ENCODE measurements at places on chromosomes 16 and 17.

GRCh38 chr17:57916925-57917858, 38.0 kb downstream of the CUEDC1 start:
- no peak for DNase-seq

GRCh38 chr17:41324180-41325075, 8.9 kb upstream of the KRTAP17-1 start:
- DNase-seq: no peak

- DNase-seq: no peak
Observed at GRCh38 chr17:30557916-30558685, 80.9 kb downstream of the GOSR1 start.

GRCh38 chr16:76956394-76956793, 234.6 kb upstream of the MON1B start:
- DNase-seq: no peak

GRCh38 chr16:4266372-4266771, 6.5 kb downstream of the TFAP4 start:
- peak; percentile 19 for DNase-seq

GRCh38 chr17:67655478-67656148, 62.1 kb upstream of the NOL11 start:
- DNase-seq: no peak

DNA sequence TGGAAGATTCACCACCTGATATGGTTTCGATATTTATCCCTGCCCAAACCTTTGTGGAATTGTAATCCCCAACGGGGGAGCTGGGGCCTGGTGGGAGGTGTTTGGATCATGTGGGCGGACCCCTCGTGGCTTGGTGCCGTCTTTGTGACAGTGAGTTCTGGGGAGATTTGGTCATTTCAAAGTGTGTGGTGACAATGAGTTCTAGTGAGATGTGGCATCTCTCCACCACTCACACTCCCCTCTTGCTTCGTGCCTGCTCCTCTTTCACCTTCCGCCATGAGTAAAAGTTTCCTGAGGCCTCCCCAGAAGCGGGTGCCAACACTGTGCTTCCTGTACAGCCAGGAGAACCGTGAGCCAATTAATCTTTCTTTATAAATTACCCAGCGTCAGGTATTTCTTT, 9.7 kb downstream of the CCDC57 start:
- no peak for DNase-seq

DNA sequence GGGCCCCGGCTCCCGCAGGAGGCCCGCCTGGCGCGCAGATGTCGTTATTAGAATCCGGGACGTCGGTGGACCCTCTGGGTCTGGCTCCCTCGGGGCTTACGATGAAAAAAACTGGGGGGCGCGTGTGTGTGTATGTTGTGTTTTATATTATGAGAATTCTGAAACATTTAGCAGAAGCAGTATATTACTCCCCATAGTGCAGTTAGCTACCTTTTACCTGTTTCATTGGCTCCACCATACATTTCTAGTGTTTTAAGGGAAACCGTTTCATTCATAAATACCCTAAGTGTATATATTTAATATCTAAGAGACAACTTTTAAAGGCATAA, 486 bp upstream of the DNAJA2 start:
- DNase-seq: no peak

DNA sequence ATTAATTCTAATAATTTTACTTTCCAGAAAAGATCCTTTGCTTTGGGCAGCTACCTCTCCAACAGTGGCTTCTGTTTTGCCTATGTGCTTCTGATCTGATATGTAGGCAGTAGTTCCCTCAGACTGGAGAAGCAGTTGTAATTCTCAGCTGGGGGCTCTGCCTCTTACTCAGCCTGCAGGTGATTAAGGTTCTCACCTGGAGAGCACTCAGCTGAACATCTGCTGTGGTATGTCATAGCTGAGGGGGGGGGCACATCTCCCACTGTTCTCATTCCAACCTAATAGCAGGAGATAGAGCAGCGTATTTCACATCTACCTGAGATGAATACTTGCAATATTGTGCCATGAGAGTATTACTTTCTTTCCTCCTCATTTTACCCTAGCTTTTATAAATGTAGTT, 511.9 kb upstream of the CDH8 start:
- no peak for DNase-seq

DNA sequence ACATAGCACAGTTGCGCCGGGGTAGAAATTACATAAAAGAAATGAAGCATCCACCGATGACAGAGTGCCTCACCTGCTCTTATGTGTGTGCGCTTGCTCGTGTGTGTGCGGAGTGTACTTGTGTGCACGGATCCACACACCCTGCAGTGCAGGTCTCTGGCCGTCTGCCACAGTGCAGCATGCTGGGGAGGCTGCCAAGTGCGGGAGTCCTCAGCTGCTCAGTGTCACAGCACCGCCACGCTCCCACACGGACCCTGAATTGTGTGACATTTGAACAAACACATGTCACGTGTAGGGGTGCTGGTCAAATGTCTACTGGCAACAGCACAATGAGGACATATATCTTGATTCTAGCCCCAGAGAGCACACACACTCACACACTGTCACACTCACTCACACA, 243.0 kb upstream of the MYOCD start:
- DNase-seq: no peak

DNA sequence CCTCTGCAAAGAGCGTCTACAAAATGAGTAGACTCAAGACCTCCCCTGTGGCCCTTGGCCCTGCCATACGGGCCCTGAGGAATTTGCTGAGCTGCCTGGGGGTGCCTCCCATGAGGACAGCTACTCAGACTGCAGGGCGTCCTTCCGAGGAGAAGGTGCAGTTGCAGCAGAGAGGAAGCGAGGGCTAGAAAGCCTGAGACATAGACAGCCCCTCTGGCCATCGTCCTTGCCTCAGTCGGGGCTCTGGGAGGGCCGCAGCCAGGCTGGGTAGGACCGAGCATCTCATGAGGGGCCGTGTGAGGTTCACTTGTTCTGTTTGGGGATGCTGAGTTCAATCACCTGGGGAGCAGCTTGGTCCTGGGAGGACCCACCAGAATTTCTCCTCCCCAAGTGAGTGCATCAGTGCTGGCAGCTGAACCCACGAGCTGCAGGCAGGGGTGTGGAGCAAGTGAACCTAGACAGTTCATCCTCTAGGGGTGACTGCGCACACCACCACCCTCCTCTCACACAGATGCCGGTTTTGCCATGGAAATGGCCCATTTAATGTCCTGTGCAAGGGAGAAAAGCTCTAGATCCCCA, 20.3 kb downstream of the RAB11FIP4 start:
- DNase-seq: no peak

- DNase-seq: no peak
Observed at GRCh38 chr17:50922107-50922506, 56.0 kb upstream of the TOB1 start.

DNA sequence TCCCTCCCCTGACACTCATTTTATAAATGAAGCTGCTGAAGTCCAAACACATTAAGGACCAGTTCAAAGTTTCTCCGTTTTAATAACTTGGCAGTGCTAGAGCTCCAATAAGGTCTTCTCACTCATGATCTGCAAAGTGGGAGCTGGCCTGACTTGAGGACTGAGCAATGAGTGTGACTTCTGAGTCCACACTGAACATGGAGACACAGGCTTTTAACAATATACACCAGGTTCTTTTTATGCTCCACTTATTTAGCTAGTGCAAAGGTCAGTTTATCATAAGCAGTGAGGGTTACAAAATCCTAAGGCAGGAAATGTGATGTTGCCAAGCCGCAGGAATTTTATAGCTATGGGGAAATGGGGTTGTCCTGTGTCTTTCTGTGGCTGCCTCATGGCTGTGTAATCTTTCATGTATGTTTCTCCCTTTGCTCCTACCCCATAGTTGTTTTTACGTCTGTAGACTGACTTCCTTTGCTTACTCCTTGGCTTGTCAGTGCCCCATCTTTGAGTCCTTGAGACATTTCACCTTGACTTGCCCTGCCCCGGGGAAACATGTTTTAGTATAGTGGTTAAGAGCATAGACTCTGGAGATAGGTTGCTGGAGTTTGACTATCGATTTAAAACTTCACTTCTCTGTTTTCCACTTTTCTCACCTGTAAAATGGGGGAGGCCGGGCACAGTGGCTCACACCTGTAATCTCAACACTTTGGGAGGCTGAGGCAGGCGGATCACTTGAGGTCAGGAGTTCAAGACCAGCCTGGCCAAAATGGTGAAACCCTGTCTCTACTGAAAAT, 12.2 kb upstream of the MMD start:
- peak; percentile 89 for DNase-seq

DNA sequence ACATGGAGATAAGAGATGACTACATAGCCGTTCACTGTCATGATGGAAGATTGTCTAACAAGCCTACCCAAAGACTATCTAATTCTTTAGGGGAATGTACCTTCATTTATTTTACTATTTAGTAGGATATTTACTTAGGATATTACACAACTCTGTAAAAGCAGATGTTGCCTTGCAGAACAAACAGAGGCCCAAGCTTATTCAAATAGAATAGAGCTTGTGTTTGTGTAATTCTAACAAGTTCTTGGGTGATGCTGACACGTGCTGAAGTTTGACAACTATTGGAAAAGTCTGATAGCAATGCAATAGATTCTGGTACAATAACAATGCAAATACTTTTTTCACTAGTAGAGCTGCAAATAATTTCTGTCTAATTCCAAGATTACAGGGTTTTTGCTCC, 447.6 kb downstream of the TOX3 start:
- no peak for DNase-seq

- DNase-seq: no peak
Observed at GRCh38 chr16:76346210-76346609, 69.0 kb downstream of the CNTNAP4 start.

DNA sequence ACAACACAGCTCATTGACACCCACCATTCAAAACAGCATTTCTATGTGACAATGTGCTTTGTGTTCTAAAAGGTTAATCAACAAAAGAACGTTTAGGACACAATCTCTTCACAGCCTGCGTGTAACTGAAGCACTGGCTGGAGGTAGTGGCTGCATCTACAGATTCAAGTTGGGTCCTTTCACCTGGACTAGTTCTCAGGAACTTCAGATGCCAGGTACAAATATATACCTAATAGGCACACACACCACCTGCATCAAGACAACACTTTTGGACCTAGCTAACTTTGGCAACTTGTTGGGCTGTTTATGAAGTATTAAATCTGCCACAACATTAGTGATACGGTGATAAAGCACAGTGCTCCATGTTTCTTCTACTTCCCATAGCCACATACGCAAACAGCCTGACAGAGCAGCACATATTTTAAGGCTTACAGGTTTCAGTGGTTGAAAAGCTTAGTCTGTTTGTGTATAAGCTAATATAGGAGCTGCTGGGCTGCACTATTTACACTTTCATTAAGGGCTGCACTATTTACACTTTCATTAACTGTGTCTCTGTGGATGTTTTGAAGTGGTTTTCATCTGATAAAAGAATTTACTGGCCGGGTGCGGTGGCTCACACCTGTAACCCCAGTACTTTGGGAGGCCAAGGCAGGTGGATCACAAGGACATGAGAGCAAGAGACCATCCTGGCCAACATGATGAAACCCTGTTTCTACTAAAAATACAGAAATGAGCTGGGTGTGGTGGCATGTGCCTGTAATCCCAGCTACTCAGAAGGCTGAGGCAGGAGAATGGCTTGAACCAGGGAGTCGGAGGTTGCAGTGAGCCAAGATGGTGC, 132.6 kb downstream of the PARN start:
- DNase-seq: no peak

- DNase-seq: no peak
Observed at GRCh38 chr16:79328402-79329165, 272.0 kb downstream of the MAF start.

- DNase-seq: peak; percentile 48
Observed at GRCh38 chr17:50559674-50560184, 786 bp upstream of the CACNA1G start.

DNA sequence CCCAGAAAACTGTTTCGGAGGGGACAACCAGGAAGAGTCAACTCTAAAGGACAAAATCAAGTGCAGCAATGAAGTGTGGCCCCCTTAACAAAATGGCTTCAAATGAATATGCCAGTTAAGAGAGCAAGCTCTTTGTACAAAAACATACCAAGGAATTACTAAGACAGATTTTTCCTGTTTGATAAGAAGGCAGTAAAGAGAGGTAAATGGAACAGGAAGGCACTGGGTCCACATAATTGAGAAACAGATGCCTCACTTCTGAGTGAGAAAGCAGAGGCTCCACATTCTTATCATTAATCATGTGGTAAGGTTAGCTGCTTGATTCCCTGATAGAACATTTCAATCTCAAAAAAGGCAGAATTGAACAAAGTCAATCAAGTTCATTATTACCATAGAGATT, 44.9 kb downstream of the MBTD1 start:
- no peak for DNase-seq

DNA sequence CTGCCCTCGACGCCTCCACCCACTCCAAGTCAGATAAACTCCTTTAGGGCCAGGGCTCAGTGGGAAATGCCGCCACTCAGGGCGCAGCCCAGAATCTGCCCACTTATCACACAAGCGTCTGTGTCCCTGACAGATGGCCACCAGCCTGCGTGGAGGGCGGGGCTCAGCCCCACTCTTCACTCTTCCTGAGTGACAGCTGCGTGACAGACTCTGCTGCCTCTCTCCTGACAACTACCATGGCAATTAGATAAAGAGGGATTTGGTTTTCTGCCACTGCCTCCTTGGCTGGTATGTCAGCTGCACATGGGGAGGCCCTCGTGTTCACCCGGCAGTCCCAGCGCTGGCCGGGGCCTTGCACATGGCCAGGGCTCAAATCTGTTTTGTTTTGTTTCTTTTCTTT, 96.2 kb downstream of the RTN4RL1 start:
- no peak for DNase-seq

DNA sequence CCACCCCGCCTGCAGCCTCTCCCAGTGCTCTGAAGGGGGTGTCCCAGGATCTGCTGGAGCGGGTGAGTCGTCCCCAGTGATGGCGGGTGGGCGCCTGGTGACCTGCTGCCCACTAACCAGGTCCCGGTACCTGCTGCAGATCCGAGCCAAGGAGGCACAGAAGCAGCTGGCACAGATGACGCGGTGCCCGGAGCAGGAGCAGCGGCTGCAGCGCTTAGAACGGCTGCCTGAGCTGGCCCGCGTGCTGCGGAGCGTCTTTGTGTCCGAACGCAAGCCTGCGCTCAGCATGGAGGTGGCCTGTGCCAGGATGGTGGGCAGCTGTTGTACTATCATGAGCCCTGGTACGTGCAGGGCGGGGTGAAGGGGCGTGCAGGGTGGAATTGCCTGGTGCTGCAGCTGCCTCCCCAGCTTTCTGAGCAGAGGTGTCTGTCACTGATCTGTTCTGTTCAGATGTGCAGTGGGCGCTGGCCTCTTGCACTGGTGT, 3.6 kb downstream of the CDT1 start:
- DNase-seq: no peak

GRCh38 chr17:6040504-6040903, 29.7 kb upstream of the WSCD1 start:
- DNase-seq: no peak

GRCh38 chr16:11666103-11667055, 1.9 kb upstream of the SNN start:
- no peak for DNase-seq

Measured in AG08395 (cell line).